ENCODE measurements at places on chromosomes 5 and 9.

- DNase-seq: no peak
Measured at GRCh38 chr9:85319936-85320656, 421.7 kb downstream of the AGTPBP1 start.

- no peak for DNase-seq
Measured at GRCh38 chr9:5624655-5625054, 4.3 kb upstream of the RIC1 start.

DNA sequence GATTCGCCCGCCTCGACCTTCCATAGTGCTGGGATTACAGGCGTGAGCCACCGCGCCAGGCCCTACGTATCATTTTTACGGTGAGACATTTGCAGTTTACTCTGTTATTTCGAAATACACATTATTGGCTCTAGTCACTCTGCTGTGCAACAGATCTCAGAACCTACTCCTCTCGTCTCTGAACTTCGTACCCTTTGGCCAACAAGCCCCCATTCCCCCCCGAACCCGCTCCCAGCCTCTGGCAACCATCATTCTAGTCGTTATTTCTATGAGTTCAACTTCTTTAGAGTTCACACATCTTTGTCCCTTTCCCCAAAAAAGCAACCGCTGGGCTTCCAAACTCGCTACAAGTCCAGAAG is 735 bp downstream of the PTGR1 start:
- DNase-seq: no peak

GRCh38 chr5:94675965-94676618 is 57.6 kb downstream of the SLF1 start:
- DNase-seq: no peak

DNA sequence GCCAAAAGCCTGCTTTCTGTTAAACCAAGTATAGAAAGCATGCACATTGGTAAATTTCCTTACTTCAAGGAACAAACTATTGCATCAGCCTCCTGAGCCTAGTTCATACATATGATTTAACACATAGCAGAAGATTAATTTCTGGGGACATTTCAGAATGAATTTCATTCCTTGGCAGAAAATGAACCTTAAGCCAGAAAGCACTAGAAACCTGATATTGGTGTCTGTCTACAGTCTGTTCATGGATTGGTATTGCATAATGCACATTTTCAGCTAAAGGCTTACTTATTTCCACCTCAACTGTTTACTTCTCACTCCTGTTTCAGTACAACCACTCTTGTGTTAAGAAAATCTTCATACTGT is 1471.8 kb upstream of the NUDT12 start:
- no peak for DNase-seq

- DNase-seq: no peak
Measured at GRCh38 chr5:146653560-146653959, 137.6 kb upstream of the GPR151 start.

DNA sequence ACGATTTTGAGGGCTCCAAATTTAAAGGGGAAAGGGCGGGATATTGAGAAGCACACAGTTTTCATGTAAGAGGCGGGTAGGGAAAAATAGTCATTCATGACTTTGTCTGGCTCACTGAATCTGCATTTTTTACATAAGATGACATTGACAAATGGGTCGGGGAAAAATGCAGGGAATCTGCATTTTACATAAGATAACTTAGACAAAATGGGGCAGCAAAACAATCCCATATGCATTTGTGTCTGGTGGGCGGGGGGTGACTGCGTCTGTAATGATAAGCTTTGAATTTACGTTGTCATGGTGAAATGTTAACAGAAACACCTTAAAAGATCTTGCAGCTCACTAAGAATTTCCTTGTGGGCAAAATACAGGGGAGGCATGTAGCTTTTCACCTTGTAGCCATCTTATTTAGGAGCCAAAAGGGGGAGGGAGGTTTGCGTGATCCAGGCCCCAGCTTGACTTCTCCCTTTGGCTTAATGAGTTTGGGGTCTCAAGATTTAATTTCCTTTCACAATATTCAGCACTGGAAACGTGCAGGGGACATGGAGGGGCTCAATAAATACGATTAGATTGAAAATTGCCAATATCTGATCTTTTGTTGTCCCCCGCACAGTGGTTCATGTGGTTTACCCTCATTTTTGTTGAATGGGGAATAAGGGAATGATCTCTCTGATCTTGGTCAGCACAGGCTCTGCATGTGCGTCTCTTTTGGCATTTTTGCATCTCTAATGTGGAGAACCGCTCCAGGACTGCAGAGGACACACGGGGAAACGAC is 41.1 kb upstream of the GADD45G start:
- no peak for DNase-seq

- DNase-seq: no peak
Measured at GRCh38 chr5:82314964-82315758, 37.0 kb upstream of the RPS23 start.

DNA sequence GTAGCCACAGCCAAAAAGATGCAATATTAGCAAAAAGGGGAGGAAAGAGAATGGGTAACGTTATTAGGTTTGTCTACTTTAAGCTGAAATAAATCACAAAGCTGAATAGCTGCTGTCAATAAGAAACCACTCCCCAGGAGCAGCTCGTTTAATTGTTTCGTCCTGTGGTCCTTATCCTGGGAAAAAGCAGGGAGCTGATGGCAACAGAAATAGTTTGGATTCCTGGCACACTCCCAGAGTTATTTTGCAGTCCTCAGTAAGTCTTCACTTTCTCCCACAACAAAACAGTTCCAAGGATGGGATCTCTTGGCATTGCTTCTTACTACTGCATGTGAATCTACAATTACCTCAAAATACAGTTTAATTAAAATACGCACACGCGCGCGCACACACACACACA is 28.8 kb downstream of the FRMD3 start:
- no peak for DNase-seq

GRCh38 chr9:129042016-129042415 is 5.6 kb downstream of the MIGA2 start:
- no peak for DNase-seq

DNA sequence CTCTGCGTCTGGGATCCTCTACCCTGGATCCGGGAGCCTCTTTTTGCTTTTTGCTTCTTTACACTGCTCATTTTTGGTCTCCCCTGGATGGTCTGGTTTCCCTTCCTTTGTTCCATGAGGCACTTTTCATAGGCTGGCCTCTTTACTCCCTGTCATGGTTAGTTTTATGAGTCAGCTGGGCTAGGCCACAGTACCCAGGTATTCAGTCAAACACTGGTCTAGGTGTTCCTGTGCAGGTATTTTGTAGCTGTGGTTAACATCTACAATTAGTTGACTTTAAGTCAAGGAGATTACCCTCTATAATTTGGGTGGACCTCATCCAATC is 17.5 kb downstream of the ANKRD33B start:
- DNase-seq: no peak
